Urinary bladder (tissue), 4 donors: ENCODE measurements at places on chromosomes 5 and 9. TPM values are rescaled to one million over a fixed set of nuclear protein-coding genes. Genes with fewer than 3 reads are reported as not detected.

The IL4 gene
- total RNA-seq, result not detected

The GABBR2 gene
- 0.53 TPM for total RNA-seq

The ENTREP1 gene
- 11.6 TPM for total RNA-seq

The PPP3R2 gene
- total RNA-seq, result 0.21 TPM

The GGTA1 gene
- total RNA-seq, result 10.2 TPM

The SPATA31D4 gene
- total RNA-seq, result not detected

The PIP5K1B gene
- 6.4 TPM for total RNA-seq

The IFNA21 gene
- not detected for total RNA-seq

The DIPK1B gene
- 10.8 TPM for total RNA-seq

The MTREX gene
- total RNA-seq, result 153 TPM

The ALAD gene
- 16.6 TPM for total RNA-seq
